ENCODE measurements at places on chromosomes 1 and 21.

GRCh38 chr1:101026430-101026788, 825 bp upstream of the DPH5 start:
- DNase-seq, result no peak

- no peak for DNase-seq
These were observed 594 bp downstream of the LUZP1 start for GRCh38 chr1:23168079-23168444.

DNA sequence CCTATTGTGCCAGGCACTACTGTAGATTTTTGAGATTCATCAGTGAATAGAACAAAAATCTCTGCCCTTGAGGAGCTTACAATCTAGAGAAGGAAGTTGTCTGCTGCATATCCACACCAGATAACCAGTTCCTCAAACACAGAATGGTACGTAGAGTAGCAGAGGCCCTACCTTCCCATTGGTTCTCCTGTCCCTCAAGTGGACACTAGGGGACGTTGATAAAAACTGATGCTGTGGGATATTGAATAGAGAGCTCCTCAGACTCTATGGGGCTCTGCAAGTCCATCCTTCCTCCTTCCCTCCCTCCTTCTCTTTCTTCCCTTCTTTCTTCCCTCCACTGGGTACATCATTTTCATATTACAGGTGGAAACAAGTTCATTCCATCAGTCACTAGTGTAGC, 371.3 kb downstream of the PBX1 start:
- DNase-seq, result no peak

DNA sequence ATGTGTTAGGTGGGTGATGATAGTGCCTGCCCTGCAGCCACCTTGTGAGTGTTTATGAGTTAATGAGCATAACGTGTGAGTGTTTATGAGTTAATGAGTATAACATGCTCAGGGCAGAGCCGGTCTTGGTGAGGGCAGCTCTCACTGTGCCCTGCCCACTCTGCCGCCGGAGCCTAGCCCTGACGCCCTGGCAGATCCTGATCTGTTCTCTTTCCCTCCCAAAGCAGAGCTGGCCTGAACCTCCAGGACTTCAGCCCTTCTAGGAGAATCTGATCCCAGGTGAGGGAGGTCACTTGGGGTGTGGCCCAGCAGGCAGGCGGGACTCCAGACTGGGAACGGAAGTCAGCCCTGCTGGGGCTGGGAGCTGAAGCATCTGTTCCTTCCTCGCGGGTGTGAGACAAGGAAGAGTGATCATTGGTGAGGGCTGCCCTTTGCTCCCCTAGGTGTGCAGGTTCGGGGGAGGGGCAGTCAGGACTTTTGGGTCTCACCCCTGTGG, 5.7 kb downstream of the FBLIM1 start:
- DNase-seq, result no peak

- no peak for DNase-seq
These were observed 50.5 kb upstream of the IL12RB2 start for GRCh38 chr1:67257173-67257535.

- DNase-seq, result no peak
These were observed 16.2 kb upstream of the SERINC2 start for GRCh38 chr1:31396633-31397351.

- DNase-seq, result no peak
These were observed 385.9 kb downstream of the DSCAM start for GRCh38 chr21:40461008-40461407.

DNA sequence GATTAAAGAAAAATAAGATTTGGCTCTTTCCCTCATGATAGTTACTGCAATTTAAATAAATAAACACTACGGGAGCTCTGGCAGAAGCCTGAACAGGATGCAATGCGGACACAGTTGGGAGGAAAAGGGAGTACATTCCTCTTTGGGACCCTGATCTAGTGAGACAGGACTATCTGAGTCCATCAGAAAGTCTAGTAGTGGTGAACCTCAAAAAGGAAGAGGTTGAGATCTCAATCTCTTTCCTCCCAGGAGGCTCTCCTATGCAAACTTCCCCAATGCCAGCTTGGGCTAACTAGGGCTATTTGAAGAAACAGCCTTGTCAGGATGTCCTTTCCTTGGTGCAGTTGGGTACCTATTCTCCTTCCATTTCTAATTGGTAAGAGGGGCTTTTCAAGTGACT, 4.9 kb upstream of the ABCD3 start:
- no peak for DNase-seq

DNA sequence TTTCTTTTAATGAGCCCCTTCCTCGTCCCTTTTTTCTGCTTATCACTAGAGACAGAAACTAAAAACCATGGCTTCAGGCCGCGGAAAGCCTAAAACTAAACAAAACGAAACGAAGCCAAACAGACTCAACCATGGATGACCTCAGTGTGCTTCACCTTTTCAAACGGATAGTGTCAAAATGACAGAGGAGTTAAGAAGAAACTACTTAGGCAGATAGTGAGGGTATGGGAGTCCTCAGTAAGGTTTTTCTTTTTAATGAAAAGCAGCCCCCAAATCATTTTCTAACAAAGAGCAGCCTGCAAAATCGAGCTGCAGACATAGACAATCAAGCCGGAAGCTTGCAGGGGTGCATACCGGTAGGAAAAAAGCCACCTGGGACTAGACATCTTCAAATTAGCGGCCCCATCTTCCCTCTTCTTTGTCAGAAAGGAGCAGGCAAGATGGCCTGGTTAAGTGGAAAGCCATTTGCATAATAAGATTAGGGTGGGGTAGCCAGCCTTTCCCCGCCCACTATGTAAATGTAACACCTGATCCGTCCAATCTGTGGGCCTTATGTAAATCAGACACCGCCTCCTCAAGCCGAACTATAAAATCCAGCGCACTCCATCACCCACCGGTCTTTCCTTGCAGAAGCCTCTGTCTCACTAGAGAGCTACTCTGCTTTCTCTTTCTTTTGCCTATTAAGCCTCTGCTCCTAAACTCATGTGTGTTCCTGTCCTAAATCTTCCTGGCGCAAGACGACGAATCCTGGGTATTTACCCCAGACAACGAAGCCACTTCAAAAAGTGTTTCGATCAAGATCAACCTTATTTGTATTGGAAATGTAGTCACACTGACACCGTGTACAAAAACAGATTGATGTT, 6.2 kb upstream of the ERO1B start:
- peak; percentile 13 for DNase-seq

DNA sequence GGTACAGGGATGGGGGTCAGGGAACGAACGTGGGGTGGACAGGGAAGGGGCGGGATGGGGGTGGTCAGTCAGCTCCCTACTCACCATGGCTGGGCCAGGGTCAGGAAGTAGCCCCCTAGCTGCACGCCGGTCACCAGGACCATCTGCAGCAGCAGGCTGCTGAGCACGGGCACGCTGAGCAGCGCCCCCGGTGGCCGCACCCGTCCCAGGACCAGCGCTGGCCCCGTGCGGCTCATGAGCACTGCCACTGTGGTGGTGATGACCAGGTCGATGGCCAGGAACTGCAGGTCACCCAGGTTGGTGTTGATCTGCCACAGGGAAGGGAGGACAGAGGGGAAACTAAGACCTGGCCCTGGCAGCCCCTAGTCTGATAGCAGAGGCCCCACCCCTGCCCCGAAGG, 6.5 kb upstream of the MFAP2 start:
- no peak for DNase-seq

DNA sequence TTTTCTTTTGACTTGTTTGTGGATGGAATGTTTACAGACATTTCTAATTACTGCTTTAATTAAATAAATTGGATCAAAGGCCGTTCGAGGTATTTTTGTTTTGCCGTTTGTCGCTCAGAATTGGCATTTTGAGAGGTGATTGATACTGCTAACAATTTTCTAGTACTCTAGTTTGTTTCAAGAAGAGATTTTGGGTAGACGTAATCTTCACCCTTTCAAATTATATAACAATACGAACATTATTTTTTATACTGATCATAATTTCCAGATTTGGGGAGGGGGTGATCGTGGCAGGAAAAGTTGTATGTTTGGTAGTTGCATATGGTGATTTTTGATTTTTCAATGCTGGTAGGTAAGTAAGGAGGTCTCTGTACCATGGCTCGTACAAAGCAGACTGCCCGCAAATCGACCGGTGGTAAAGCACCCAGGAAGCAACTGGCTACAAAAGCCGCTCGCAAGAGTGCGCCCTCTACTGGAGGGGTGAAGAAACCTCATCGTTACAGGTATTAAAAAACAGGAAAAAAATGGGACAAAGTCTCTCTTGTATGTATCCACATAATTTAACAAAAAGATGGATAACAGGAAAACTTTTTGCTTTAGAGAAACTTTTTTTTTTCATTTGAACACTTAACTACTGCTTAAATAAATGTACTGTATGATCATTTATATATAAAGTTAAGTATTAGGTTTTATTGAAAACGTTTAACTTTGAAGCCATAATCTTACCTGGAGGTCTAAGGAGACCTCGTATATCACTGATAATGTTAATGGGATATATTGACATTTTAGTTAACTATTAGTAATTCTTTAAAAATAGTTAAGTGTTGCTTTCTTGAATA, 1.7 kb downstream of the H3-3A start:
- DNase-seq, result peak; percentile 61

- peak; percentile 61 for DNase-seq
These were observed 16.9 kb downstream of the PTPRF start for GRCh38 chr1:43547538-43548072.

- DNase-seq, result no peak
These were observed 1.1 kb downstream of the IGFN1 start for GRCh38 chr1:201191653-201192260.

DNA sequence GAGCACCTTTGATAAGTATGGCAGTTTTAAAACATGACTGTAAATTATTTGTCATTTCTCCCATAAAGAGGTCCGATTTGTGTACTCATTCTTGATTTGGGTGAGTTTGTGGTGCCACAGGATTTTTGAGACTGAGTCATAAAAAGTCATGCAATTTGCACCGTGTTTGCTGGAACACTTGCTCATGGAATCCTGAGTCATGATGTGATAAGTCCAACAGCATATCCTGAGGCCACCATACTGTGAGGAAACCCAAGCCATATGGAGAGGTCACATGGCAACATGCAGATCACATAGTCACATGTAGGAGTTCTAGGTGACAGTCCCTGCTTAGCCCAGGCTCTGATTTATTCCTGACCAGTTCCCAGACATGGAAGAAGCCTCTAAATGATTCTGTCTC, 40.8 kb upstream of the PRRX1 start:
- no peak for DNase-seq

DNA sequence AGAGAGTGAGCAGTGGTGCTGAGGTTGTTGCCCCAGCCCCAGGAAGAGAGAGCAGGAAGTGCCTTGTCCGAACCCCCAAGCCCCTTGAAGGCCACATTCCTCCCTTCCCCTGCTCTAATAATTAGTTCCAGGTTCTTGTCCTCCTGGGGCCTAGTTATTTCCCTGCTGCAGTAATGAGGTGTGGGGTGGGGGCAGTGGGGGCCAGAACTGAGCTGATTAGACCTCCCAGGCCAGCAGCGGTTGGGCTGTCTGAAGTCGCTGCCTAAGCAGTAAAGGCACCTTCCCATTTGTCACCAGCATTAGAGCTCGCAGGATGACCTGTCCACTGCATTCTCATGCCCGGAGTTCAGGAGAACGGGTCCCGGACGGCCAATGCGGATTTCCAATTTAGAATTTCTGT, 186.5 kb upstream of the CSF3R start:
- no peak for DNase-seq

- no peak for DNase-seq
These were observed 59.9 kb downstream of the VANGL2 start for GRCh38 chr1:160460214-160460642.

DNA sequence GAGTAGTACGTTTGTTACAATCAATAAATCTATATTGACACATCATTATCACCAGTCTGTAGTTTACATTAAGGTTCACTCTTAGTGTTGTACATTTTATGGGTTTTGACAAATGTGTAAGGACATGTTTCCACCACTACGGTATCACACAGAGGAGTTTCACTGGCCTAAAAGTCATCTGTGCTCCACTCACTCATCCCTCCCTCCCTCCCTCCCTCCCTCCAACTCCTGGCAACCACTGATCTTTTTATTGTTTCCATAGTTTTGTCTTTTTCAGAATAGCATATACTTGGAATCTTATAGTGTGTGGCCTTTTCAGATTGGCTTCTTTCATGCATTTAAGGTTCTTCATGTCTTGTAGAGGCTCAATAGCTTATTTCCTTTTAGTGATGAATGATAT, 44.1 kb upstream of the RHOU start:
- no peak for DNase-seq

DNA sequence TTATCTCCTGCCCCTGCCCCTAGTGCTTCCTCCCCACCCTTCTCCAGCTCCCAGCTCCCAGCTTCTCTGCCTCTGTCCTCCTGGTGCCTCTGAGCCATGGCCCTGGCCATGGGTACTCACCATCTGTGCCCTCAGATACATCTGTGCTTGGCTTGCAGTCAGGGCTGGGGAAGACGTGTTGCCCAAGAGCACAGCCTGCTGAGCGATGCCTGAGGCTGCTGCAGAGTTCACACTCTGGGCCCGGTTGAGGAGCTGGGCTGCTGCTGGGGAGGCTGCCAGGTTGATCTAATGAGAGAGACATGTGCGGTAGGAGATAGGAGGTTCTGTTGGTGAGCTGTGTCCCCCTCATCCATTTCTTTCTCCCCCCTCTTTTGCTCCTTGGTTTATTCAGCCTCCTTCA, 49.4 kb upstream of the A3GALT2 start:
- DNase-seq, result no peak

- DNase-seq, result no peak
These were observed 380.9 kb upstream of the PTBP2 start for GRCh38 chr1:96340686-96341085.

- no peak for DNase-seq
These were observed 132.7 kb downstream of the PLPPR4 start for GRCh38 chr1:99397029-99397428.

DNA sequence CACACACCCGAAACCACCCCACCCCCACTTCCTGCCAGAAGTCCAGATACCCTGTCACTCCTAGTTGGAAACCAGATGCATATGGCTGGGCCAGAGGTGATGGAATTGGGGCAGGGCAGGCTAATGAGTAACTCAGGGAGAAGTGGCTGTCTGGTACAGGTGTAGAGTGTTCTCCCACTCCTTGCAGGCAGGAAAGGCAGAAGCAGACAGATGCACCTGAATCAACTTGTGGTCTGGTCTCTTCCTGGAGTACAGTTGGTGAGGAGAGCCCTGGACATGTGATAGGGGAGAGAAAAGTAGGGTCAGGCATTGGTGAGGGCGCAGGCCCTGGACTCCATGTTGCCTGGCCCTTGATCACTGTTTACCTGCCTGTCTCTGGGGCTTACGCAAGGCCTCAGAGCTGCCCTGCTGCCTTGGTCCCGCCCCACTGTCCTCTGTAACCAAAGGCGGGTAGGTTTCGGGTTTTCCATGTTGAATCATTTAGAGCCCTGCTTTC, 2.5 kb downstream of the CGN start:
- DNase-seq, result no peak

DNA sequence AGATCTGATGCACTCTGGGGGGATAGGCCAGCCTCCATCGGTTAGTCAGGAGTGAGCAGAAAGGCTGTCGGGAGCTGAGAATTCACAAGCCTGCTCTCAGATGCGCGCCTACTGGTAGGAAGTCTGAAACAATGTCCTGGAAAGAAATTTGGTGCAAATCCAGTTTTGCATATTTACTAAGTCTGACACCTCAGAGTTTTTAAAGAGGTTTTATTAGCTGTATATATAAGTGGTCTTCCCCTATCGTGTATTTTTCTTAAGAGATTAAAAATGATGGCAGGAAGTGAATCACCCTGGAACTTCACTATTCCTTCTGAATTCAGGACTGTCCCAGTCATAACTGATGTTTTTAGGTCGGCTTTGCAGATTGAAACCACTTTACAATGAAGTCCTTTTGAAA, 99.8 kb upstream of the C1orf105 start:
- DNase-seq, result no peak

- no peak for DNase-seq
These were observed 28.6 kb upstream of the NADK start for GRCh38 chr1:1806890-1807289.

GRCh38 chr1:231629132-231629531, 2.5 kb downstream of the DISC1 start:
- no peak for DNase-seq
